ENCODE measurements at places on chromosomes 12 and 14.

DNA sequence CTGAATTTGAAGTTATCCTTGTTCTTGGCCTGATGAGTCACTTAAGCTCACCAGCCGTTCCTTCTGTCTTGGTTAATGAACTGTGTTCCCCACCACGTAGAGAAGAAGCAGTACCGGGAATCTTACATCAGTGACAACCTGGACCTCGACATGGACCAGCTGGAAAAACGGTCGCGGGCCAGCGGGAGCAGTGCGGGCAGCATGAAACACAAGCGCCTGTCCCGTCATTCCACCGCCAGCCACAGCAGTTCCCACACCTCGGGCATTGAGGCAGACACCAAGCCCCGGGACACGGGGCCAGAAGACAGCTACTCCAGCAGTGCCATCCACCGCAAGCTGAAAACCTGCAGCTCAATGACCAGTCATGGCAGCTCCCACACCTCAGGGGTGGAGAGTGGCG is 68.2 kb downstream of the FRMD6 start:
- no peak for DNase-seq

DNA sequence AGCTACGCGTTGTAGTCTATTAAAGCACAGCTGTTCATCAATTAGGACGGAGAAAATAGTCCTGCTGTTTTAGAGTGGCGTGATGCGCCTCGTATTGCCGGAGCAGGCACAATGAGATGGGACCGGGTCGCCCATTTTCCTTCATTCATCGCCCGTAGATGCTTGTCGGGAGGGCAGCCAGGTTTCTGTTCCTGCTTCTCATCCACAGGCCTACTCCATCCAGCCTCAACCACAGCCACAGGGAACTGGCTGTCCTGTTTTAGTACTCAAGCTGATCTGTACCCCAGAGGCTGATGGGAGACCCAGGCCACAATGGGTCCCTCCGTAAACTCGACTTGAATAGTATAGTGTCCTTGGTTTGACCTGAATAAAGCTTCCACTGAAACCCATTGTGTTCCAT is 264.0 kb downstream of the VRK1 start:
- DNase-seq: no peak

DNA sequence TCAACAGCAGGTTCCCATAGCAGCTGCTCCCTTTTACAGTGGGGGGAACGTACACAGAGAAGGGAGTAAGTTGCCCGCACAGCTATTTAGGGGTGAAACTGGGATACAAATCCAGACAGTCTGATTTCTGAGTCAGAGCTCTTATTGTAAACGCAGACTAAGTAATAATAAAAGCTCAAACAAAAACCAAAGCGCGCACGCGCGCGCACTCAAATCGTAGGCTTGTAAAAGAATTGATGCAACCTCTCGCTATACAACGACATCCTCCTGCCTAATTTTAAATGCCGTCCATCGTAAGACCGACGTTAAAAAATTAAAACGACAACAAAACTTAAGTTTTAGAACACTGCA is 747 bp upstream of the DACT1 start:
- no peak for DNase-seq

GRCh38 chr12:130655010-130655409 is 61.1 kb downstream of the RIMBP2 start:
- DNase-seq: no peak
